HCT116 (cell line): ENCODE measurements at places on chromosomes 6 and 20. TPM values are rescaled to one million over a fixed set of nuclear protein-coding genes. Genes with fewer than 3 reads are reported as not detected.

DNA sequence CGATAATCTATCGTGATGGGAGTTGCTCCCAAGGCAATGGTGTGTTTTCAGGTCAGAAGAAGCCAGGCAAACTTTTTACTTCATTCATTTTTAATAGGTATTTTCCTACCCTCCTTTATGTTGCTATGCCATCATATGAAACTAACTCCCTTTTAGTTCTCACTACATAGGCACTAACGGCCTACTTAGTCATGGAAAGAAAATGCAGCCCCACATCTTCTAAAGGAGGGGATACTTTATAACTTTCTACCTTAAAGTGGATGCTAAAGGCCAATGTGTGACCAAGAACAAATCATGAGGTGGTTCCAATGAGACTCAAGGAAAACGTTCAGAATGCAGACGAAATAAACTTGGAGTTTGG is 193.8 kb downstream of the FOXA2 start:
- no peak for DNase-seq

SNAP25 gene
- 0.39 TPM for total RNA-seq

DNA sequence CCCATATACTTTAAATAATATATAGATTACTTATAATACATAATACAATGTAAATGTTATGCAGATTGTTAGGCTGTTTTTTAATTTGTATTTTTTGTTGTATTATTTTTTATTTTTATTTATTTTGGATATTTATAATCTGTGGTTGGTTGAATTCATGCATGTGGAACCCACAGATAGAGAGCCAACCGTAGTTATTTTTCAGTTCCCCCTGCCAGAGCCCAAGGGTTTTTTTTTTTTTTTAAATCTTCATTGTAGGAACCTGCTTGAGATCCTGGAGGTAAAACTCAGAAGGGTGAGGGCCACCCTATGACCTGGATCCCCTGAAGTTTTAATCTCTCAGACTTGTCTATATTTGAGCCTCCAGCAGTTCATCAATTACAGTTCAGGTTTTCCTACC is 133.2 kb downstream of the B3GAT2 start:
- DNase-seq = no peak

DNA sequence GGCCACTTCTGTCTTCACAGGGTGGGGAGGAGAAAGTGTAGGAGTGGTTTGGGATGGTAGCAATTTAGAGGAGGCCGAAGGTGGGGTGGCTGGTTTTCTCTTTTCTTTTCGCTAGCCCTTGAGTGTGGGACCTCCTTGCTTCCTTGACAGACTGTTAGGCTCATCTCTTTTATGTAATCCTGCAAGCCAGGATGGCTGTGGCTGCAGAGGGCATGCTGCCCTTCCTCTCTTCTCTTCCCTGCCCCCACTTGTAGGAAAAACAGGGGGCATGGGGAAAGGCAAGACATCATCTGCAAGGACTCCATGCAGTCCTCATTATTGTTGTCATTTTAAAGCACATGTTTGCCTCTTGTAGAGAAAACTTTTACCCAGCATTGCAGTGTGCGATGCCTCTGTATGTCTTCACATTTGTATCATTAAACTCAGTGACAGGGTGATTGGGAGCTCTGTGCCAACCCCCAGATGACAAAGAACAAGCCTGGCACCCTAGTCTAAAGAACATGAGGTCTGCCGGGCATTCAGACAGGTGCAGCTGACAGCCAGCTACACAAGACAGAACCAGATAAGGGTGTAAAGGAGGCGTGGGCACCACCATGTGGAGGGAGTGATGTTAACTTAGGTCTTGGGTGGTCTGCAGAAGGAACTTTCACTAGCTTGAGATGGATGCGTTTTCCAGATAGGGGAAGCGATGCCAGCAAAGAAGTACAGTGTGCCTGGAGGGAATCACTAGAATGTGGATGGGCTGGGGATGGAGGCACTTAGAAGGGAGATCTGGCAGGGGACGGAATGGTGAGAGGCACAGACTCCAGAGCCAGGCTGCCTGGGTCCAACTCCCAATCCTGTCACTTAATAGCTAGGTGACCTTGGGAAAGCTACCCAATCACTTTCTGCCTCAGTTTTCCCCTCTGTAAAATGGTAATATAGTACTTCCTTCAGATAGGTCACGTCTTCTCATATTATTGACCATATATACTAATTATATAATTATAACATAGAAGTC is 207.6 kb downstream of the TBC1D7 start:
- no peak for DNase-seq

GRCh38 chr6:5025911-5026819 is 22.3 kb upstream of the RPP40 start:
- no peak for DNase-seq

GRCh38 chr6:33301877-33302276 is 3.1 kb upstream of the RGL2 start:
- DNase-seq = no peak

VNN1 gene
- total RNA-seq = not detected

DNA sequence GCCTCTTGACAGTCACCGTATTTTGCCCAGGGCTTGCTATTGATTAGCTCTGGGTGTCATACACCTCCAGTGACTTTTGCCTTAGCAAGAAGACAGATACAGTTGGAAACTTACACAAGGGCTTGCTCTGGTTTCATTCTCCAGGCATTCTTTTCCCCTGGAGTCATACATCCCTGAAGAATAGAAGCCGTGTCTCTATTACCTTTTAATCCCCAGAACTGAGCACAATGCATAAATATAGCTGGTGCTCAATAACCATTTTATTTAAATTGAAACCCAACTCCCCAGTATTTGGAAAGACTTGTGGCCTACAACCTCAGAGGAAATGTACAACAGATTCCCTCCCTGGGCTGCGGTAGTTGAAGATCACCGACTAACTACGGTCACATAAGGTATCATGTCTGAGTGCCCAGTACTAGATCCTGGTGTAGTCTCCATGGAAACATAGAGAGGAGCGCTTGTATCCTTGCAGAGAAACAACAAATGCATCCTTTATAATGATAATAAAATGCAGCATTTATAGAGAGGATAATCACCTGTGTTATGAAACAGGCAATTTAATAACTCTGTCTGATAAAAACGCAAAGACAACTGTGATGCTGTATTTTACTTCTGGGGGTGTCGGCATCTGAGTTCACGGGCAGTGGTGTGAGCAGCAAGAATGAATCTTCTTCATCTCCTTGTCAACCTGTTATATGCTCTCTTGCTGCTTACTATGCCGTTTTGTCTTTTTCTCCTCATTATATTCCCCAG is 401.2 kb upstream of the AGPAT4 start:
- no peak for DNase-seq

DNA sequence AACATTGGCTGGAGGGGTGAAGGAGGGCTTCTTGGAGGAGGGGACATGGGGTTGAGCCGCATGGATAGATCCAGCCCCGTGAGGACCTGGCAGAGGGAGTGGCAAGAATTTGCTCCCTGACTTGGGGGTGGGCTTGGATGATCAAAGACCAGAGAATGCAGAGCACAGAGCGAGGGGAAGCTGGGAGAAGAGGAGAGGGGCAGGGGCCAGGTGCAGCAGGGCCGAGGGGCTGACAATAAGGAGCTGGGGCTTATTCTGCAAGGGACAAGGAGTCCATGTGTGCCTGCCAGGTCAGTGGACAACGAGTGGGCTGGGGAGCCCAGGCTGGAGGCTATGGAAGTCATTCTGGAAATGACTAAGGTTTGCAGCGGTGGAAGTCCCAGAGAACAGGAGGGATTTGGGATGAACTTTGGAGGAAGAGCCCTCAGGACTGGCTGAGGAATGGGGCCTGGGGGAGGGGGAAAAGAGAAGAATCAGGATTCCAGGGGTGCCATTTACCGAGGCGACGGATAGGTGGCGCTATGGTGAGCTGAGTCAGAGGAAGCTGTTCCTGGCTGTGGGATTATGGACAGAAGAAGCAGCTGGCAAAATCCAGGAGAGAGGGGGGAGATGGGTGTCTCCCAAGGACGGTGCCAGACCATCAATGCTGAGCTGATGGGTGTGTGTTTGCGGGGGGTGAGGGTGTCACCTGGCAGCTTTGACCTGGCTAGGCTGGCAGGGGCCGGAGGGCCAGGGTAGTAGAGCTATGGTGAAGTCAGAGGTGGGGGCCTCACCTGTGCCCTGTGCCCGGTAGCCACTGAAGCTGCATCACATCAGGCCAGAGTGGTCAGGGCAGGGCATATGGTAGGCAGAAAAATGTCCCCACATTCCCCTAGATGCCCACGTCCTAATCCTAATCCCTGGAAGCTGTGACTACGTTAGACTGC is 7.8 kb downstream of the KCNG1 start:
- DNase-seq = no peak

DNA sequence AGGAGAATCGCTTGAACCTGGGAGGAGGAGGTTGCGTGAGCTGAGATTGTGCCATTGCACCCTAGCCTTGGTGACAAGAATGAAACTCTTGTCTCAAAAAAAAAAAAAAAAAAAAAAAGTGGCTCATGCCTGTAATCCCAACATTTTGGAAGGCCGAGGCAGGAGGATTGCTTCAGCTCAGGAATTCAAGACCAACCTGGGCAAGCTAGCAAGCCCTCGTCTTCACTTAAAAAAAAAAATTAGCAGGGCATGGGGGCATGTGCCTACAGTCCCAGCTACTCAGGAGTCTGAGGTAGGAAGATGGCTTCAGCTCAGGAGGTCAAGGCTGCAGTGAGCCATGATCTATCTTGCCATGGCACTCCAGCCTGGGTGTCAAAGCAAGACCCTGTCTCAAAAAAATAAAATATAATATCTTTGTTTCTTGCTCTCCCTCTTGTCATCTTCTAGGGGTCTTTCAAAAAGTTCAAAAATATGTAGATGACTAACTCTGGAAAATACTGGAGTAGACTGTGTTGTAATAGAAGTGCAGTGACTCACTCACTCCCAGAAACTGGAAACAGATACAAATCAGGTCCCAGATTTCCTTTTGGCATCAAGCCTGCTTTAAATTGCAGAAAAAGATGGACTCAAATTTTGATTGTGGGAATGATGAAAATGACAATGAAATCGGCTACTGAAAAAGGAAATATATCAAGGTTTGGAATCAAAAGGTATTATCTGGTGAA is 2.8 kb upstream of the GINM1 start:
- no peak for DNase-seq

DNA sequence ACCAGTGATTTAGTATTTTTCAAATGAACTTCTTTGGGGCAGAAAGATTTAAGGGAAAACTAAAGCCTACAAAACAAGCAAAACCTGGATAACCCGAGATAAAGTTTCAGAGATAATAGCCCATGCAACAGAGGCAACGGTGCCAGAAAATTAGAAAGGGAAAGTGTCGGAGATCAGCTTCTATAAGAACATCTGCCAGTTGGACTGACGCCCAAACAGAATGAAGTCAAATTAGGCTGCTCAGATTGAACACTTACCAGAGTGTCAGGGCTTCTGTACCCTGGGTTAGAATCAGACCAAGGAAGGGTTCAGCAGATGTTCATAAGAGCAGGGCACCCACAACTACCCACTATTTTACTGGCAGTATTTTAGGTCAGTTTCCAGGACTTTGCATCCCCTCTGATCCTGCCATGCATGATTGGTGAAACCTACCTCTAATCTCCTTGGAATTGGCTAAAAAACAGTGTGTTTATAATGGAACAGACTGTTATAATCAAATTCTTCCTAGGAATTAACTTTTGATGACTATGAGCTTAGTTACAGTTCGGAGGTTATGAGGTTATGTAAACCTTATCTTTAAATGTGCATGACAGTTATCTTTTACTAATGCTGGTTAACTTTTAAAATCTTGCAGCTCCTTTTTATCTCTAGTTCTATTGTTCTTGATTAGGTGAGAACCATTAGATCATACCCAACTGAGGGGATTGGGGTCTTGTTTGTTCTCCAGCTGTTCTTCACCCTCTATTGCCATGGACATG is 13.1 kb downstream of the BMP2 start:
- DNase-seq = no peak

SRSF12 gene
- not detected for total RNA-seq

CRISP2 gene
- total RNA-seq = not detected
